ENCODE measurements at places on chromosomes 2 and 18. TPM values are rescaled to one million over a fixed set of nuclear protein-coding genes. Genes with fewer than 3 reads are reported as not detected.

DNA sequence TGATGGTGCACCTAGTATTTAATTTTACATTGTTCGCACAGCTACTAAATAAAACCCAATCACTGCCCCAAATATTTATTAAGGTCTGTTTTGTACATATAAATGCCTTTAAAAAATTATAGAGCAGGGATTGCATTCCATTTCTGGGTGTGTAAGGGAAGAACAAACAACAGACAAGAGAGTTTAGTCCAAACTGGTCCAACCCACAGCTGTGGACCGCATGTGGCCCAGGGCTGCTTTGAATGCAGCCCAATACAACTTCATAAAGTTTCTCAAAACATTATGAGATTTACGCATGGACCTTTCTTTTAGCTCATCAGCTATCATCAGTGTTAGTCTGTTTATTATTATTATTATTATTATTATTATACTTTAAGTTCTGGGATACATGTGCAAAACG, 114.8 kb upstream of the LRATD1 start:
- DNase-seq, result no peak

- no peak for DNase-seq
Measured at GRCh38 chr2:29039718-29040480, 34.4 kb downstream of the PCARE start.

DNA sequence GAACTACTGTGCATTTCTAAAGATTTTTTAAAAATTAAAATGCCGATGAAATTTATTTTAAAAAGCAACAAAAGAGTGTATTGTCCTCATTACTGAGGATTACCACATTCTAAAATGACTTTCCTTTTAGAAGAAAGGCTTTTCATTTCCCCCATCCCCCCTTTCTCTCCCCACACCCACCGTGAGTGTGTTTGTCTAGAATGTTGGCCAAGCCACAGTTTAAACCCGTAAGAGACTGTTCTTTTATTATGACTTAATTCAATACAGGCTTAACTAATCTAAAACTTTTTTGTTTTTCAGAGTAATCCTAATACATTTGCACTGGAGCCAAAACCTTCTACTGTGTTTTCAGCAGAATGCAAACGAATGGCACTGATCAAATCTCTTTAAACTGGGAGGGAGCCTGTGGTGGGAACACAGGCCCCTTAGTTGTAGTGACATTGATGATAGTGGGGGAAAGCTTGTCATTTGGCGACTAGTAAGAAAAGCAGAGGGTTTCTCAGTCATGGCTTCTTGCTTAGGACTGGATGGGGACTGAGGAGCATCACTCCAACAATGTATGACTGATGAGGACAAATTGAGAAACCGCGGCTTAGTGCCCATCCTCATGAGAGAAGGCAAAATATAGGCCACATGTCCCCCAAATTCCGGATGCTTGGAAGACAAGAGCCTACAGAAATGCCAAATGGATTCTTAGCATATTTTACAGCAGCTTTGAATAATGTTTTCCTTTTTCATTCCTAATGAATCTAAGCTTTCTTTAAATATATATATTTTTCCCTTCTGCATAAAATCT, 154.0 kb upstream of the SMIM21 start:
- DNase-seq, result no peak

- no peak for DNase-seq
Measured at GRCh38 chr2:168596881-168597655, 141.0 kb downstream of the CERS6 start.

DNA sequence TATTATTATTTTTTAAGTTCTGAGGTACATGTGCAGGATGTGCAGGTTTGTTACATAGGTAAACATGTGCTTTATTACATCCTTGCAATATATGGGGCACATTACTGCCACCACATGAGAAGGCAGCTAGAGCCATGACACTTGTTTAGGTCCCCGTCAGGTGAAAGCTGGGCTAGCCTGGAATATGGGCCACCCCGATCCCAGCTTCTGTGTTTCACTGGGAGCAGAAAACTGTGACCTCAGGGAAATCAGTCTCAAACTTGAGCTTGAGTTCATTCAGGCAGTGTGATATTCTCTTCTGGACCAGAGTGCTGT, 176.9 kb downstream of the PIK3C3 start:
- DNase-seq, result no peak

The MYOM1 gene
- 0.92 TPM for total RNA-seq

All from T-helper 17 cell (primary cell).